Epithelial cell of prostate (primary cell): ENCODE measurements at places on chromosomes 5 and 9.

DNA sequence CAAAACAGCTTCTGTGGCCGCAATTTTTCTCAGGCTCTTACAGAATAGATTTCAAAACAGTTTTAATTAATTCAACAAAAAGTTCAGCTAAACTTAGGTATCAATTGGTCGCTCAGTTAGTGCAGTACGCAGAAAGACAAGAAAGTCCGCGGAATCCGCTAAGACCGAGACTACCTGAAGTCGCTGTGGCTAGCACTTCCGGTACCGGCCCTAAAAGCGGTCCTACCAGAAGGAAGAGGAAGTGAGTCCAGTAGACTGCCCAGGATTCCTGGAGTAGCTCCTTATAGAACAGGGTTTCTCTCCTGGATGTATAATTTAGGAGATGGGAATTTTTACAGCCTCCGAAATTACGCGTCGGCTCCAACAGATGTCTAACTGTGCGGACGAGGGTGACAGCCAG, 16.6 kb upstream of the PCDHB2 start:
- DNase-seq = no peak

DNA sequence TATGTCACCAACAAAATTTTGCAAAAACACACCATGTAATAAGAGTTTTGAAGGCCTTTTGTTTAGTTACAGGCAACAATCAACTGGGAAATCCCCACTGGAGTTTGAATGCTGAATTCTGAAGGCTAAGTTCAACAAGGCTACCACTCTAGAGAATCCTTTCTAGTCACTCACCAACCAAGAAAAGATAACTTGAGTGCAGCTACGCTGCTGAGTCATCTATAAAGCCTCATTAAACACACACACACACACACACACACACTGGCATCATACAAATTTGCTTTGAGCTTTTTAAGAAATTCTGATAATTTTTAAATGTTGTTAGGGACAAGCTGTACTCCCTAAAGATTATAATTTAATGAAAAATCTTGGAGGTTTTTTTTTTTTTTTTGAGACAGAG, 219.6 kb downstream of the DENND1A start:
- DNase-seq = peak; percentile 34

- DNase-seq = no peak
Observed at GRCh38 chr5:6518298-6519057, 69.8 kb downstream of the UBE2QL1 start.

DNA sequence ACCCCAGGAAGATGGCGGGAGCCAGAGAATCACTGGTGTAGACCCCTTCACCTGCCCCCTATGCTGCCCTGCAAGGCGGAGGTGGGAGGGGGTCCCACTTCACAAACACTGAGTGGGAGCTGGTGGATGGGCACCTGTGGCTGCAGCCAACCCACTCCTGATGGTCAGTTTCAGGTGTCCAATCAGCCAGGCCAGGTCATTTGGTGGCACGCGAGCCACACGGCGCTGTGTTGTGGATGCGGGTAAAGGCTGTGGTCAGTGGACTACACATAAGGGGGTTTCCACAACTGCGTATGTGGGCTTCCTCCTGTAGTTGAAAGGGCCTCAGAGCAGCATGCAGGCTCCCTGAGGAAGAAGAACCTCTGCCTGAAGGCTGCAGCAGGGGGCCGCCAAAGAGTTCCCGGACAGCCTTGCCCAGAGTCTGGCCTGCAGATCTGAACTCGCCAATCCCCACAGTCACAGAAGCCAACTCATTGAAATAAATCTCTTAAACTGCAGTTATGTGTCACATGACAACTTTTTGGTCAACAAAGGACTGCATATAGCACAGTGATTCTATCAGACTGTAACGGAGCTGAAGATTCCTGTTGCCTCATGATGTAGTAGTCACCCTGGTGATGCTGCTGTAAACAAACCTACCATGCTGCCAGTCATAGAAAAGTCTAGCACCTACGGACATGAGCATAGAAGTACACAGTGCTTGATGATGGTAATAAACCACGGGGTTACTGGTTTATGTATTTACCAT, 284.7 kb upstream of the IRX2 start:
- no peak for DNase-seq

DNA sequence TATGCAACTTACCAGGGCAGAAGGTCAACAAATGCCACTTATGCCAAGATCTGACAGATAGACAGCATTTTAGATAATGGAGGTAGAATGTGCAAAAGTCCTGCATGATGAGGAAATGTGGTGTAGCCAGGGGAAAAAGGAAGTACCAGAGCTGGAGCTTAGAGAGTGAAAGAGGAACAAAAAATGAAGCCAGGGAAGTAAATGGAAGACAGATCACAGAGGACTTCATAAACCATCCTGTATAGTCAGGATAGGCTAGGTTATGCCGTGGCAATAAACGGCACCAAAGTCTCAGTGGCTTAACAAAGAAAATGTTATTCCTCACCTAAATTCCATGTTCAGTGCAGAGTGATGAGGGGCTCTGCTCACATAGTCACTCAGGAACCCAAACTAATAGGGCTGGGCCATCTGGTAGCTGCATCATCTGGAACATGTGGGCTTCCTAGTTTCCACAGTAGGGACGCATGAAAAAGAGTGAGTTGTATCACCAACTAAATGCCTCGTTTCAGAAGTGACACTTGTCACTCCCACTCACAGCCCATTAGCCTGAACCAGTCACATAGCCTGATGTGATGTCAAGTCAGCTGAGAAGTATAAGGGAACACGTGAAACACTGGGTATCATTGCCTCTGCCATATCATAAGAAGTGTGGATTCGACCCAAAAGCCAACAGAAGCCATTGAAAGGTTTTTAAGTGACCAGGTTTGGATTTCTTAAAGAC, 70.3 kb downstream of the SH3RF2 start:
- DNase-seq = no peak

- DNase-seq = no peak
Observed at GRCh38 chr9:134561427-134562145, 80.0 kb upstream of the COL5A1 start.

GRCh38 chr9:30065888-30066287, 2318.6 kb upstream of the ACO1 start:
- DNase-seq = no peak

DNA sequence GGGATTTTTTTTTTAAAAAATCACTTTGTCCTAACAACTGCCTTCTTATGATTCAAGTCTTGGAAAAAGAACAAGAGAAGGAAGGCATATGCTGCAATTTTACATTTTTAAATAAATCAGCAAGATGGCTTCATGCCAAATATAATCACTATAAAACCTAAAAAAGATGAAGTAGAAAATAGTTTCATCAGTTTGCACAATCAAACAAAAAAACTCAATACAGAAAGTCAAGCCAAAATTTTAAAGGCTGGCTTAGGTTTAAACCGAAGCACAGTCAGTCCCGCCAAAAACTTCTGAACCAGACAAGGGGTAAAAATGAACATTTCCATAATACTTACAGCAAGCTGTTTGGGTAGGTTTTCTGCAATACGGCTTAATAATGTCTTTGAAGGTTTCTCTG, 57.3 kb downstream of the ZFR start:
- DNase-seq = no peak

DNA sequence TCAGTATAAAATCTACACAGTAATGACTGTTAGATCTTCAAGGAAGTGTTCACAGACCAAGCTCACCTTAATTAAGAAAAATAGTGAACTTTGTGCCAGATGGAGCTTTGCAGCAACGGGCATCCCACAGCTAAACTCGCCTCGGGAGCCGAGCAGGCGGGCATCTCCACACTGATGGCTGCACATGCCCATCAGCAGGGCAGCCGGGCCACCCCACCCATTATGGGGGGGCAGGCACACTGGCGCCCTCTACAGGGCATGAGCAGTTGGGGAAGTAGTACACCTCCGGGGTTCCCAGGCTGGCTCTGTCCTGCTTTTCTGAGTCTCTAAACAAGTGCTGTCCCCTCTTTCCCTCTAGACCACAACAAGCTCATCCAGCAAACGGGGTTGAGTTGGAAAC, 21.6 kb downstream of the ANKS6 start:
- no peak for DNase-seq

- no peak for DNase-seq
Observed at GRCh38 chr5:148887123-148887881, 60.9 kb downstream of the ADRB2 start.
